ENCODE measurements at places on chromosomes 2 and 18.

DNA sequence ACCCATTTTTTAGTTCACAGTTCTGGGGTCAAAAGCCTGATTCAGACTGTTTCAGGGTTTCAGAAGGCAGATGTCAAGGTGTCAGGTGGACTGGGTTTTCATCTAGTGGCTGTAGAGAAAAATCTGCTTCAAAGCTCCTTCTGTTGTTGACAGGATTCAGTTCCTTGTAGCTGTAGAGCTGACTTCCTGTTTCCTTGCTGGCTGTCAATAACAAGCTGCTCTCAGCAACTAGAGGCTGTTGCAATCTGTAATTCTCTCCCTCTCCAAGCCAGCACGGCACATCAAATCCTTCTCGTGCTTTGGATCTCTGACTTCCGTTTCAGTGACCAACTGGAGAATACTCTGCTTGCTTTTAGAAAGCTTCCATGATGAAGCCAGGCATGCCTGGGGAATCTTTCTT, 179.4 kb downstream of the DOK6 start:
- DNase-seq = no peak

GRCh38 chr2:237324837-237325236, 89.1 kb downstream of the COL6A3 start:
- no peak for DNase-seq

GRCh38 chr2:218890369-218890768, 9.7 kb downstream of the WNT10A start:
- DNase-seq = no peak

GRCh38 chr2:108978709-108979111, 10.3 kb downstream of the EDAR start:
- no peak for DNase-seq

GRCh38 chr2:106233350-106233706, 39.2 kb upstream of the UXS1 start:
- no peak for DNase-seq

DNA sequence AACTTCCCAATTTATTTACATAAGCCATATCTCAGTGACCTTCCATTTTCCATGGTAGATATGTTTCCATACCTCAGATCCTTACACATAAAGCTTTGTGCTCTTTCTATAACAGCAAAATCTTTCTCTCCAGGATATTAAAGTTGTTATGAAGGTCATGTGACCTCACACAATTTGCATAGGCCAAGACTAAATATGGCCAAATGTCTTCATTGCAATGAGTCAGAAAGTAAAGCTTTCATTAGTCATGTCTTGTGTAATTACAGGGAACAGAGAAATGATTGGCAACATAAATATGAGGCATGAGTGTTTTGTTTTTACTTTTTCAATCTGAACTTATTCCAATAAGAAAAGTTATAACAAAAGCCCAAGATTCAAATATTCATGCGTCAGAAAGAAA, 243.5 kb downstream of the ASXL3 start:
- DNase-seq = no peak

DNA sequence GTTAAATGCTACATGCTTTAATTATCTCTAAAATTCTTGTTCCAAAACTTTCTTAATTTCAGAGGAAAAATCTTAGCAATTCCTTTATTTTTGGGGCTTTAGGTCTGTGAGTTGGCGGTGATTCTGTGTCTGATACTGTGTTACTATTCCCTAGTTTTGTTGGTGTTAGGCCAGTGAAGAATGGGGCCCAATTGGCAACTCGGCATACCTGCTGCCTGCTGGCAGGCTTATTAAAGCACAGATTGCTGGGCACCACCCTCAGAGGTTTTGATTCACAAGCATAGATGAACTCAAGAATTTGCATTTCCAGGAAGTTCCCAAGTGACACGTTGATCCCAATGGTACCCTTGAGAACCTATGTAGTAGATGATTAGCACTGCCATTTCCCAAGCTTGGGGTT, 101.6 kb downstream of the OSBPL6 start:
- DNase-seq = no peak

GRCh38 chr2:74091391-74091790, 56.3 kb downstream of the BOLA3 start:
- no peak for DNase-seq

GRCh38 chr2:95346231-95346737, 49.1 kb downstream of the KCNIP3 start:
- peak; percentile 6 for DNase-seq

- no peak for DNase-seq
These were observed 31.9 kb downstream of the PPP4R3B start for GRCh38 chr2:55585451-55586080.

- DNase-seq = no peak
These were observed 40.1 kb downstream of the GTF3C3 start for GRCh38 chr2:196759378-196759706.

DNA sequence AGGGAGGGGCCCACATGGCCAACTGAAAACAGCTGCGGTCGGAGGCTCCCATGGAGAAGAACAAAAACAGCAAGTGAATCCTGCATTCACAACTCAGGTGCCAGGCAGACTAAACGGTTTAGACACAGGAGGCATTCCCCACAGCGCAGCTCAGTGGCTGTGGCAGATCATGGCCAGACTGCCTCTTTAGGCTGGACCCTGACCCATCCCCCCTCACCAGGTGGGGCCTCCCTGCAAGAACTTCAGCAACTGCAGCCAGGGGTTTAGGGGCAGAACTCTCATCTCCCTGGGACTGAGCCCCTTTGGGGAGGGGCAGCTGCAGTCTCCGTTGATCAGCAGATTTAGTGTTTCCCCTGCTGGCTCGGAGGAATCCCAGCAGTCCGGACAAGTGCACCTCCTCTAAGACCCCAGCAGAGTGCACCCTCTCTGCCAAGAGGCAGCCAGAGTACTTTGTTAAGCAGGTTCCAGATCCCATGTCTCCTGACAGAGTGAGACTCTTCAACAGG, 346.7 kb downstream of the SS18 start:
- no peak for DNase-seq

GRCh38 chr2:181607629-181608590, 49.0 kb downstream of the CERKL start:
- no peak for DNase-seq

- DNase-seq = no peak
These were observed 41.4 kb upstream of the STPG4 start for GRCh38 chr2:47196499-47196898.

- no peak for DNase-seq
These were observed 96.0 kb upstream of the ALKAL2 start for GRCh38 chr2:383888-384287.

GRCh38 chr2:32752205-32752604, 124.4 kb downstream of the TTC27 start:
- no peak for DNase-seq

DNA sequence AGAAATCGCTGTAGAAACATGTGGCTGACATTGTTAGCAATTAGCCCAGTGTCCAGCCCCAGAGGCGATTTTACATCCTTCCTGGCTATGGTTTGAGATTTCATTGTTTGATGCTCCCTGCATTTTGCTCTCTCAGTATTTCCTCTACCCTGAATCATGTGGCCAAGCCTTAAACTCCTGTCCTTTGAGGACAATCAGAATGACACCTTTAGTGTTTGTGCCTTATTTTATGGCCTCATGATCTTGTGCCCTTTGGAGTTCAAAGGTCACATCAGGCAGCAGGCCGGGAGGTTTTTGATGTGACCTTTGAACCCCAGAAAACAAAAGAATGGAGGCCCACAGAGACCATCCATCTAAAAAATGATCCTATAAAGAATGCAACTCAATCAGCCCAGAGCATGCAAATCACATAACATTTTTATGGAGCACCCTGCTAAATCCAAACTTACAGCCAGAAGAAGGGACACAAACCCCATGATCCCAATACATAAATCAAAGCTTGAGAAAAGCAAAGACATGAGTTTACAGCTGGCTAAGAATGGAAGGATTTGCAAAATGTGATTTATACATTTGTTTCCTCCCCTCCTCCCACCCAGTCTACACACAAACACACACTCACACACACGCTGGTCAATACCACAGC, 52.5 kb downstream of the FECH start:
- no peak for DNase-seq

- DNase-seq = peak; percentile 52
These were observed 132.1 kb downstream of the MBP start for GRCh38 chr18:77000527-77000926.

DNA sequence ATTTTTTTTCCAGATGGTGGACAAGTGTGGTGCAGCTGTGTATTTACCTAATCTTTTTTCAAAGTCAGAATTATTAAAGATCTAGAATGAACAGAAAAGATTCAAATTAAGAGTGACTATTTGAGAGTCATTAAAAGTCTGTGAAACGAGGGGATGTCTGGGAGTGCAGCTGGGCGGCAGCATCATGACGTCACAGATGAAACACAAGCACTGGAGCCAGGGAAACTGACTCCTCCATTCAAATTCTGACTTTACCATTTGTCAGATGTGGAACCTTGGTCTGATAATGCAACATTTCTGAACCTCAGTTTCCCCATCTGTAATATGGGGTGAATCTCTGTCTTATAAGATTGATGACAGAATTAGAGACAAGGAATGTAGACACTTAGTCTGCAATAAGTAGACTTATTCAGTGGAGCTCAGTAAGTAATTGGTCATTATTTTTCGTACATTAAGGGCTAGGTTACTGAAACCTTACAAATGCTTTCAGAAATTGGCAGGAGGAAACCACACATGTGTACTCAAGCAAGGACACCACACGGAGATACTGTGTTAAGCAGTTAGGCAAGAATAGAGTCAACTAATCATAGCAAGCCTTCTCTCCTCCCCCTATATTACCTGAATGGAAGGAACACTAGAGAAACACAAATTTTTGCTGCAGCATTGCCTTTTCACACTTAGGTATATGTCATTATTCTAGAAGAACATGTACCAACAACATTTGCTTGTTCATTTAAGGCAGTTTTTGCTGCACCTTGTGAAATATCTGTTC, 27.8 kb upstream of the CXXC1 start:
- DNase-seq = no peak

DNA sequence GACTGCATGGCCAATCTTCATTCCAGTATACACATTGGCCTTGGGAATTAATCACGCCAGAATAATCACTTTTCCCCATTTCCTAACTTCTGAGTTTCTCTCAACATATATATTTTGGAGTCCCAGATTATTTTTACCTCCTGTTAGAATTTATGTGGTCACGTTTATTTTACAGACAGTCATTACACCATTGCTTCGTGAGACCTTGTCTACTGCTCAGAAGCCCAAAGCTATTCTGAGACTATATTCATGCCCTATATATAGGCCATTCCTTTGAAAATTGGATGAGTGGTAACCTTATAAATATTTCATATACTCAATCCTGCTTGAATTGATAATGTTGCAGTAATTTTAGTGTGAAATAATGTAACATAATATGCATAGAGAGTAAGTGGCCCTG, 610.0 kb upstream of the CDH2 start:
- DNase-seq = no peak

DNA sequence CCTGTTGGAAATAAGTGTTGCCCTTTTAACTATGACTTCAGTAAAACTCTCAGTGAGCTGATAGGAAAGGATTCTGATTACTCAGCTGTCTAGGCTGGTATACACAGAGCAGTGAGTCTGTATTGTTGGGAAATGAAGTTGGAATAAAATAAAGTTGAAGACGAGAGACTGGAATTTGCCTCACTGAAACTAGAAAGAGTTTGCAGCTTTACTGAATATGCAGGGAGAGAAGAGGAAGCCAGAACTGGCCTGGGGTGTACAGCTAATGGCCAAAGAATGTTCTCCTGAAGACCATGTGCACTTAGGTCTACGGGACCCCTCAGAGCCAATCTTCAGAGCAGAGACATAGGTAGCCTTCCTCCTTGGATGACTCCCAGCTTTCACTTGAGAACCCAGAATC, 26.5 kb downstream of the EIF4E2 start:
- no peak for DNase-seq

DNA sequence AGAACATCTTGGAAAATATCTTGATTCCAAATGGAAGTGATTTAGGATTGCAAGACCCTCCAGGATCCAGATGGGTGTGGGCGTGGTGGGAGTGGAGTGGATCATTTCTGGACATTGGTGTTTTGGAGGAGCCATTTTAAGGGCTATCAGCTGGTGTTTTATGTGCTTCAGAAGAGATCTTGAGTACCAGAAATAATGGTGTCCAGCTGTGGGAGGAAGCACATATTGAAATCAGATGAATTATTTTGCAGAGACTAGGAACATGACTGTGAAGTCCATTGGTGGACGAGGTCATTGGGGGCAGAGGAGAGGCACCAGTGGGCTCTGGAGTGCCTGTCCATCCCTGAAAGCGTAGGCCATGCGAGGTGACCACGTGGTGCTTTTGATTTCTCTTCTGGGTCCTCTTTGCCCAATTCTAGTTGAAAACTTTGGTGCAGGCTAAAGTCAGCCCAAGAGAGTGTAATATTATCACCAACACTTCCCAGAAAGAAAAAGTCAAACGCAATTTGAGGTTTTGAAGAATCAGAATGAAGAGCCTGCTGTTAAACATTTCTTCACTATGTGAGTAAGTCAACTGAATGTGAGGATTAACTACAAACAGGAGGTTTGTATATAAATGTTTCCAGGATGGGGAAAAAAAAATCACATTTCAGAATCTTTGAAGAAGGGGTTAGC, 31.6 kb downstream of the RNF144A start:
- DNase-seq = no peak

- DNase-seq = no peak
These were observed 398.4 kb downstream of the METTL4 start for GRCh38 chr18:2172881-2173280.

DNA sequence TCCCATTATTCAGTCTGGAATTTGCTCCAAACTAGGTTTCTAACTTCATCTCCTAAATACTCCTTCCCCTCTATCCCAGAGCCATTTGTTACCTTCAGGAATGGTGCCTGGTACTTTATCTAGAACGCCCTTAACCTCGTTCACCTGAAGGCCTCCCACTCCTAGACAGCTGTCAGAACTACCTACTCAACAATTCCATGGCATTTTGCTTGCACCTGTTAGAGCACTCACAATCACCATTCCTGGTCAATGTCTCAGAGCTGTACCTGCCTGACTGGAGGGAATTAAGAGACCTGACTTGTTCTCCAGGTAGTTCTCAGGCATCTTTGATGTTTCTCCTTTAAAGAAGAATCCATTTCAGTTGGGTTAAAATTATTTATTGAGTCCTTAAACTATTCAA, 88.9 kb downstream of the GAREM1 start:
- DNase-seq = no peak

- no peak for DNase-seq
These were observed 21.6 kb downstream of the FBXO36 start for GRCh38 chr2:229943770-229944449.

DNA sequence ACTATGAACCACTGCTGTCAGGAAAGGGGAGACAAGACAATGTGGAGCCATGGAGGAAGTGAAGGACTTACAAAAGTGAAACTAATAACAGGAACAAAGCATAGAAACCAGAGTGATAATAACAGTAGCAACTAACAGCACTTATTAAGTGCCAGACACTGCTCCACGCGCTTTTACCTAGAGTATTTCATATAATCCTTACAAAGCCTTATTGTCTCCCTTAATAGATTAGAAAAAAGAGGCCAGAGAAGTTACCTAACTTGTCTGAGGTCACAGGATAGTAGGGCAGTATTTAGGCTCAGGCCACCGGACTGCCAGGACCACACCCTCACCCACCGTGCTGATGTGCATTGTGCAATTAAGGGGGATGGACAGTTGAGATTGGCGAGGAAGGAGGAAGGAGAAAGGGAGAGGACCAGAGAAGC, 98.6 kb upstream of the NFU1 start:
- no peak for DNase-seq

Data from stimulated activated CD4-positive, alpha-beta T cell treated with anti-CD3 and anti-CD28 coated beads, Interleukin-4, amount 100 ng/mL, for 4 hours (primary cell).